Nephron progenitor cell (in vitro differentiated cells): ENCODE measurements at places on chromosomes 6 and 20.

DNA sequence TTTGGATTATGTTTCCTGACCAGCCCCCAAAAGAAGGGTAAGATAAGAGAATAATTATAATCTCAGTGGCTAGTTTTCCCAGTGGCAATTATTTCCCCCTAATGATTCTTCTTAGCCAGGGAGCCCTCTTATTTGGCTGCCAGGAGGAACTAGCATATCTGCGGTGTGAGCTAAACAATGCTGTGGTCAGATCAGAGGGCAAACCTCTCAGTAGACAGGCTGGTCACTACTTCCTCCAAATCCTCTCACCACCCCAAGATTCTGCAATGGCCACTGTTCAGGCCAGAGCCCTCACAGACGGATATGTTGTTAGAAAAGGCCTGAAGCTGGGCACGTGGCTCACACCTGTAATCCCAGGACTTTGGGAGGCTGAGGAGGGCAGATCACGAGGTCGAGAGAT is 273.4 kb upstream of the SASH1 start:
- no peak for DNase-seq

GRCh38 chr6:82910820-82911219 is 154.8 kb downstream of the UBE3D start:
- DNase-seq, result no peak

- DNase-seq, result no peak
Measured at GRCh38 chr6:16839631-16840179, 78.4 kb upstream of the ATXN1 start.

DNA sequence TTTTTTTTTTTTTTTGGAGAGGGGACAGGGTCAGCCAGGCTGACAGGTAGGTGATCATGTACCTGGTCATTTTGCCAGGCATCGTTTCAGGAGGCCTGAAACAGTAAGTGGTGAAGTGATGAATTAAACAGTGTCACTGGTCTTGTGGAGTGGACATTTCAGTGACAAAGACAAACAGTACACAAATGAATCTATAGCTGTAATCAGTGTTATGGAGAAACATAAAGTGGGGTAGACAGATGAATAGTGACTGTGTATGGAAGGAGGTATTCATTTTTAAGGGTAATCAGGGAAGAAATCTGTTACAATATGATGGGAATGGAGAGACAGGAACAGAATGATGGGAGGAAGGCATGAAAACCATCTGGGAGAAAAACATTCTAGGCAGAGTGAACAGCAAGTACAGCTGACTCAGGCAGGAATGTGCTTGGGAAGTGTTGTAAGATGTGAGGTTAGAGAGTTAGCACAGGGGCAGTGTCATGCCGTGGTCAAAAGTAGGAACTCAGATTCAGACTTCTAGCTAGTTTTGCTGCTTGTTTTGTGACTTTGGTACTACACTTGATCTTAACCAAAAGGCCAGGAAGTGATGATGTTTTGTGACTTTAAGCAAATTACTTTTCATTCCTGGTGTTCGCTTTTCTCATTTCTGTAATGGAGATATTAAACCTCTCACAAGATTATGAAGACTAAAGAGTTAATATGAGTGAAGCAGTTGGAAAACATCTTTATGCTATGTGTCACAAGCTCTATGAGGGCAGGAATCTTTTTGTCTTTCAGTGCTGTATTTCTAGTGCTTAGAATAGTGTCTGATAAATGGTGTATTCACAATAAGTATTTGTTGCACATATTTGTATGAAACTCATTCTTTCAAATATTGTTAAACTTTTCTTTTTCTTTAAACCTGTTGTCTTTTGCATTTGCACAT is 43.4 kb downstream of the QKI start:
- no peak for DNase-seq

DNA sequence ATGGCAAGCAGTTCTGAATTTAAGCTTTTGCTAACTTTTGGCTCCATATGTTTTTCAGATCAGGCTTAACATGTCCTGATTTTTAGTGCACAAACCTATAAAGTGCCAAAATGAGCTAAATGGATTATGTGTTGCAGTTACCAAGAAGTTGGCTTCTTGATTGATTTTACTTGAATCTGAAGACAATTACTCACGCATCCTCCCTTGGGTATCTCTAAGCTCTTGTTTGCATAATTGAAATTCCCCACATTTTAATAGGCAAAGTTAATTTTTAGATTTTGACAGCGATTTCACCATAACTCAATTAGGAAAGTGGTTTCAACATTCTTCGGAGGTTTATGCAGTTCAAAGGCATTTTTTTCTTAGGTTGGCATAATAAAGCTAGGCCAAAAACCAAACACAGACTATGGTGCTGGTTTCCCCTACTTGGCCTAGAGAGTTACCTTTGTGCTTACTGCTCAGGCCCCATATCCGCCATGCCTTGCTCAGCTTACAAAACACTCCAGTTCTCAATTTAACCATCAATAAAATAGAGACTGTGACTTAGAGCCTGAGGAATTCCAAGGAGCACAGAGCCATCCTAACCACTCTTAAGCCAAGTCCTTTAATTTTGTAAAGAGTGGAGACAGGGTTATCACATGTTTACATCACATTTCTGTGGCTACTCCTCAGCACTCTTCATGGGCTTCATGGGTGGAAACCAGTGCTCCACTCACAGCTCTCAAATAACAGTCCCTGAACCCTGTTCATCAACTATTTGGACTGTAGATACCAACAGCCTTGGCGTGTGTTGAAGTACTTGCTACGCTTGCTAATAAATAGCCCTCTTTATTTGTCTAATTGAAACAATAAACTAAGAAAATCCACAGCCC is 32.1 kb downstream of the LAMA4 start:
- no peak for DNase-seq

GRCh38 chr6:23086100-23086499 is 516.7 kb downstream of the HDGFL1 start:
- DNase-seq, result no peak

GRCh38 chr20:61775423-61775822 is 290.3 kb downstream of the TAF4 start:
- no peak for DNase-seq

GRCh38 chr6:162181111-162181510 is 546.5 kb downstream of the PRKN start:
- no peak for DNase-seq

GRCh38 chr20:24825591-24825990 is 123.5 kb upstream of the CST7 start:
- no peak for DNase-seq

GRCh38 chr6:23013776-23014175 is 444.4 kb downstream of the HDGFL1 start:
- no peak for DNase-seq

- DNase-seq, result no peak
Measured at GRCh38 chr20:60125513-60125912, 167.3 kb downstream of the CDH26 start.

- no peak for DNase-seq
Measured at GRCh38 chr6:126204126-126204525, 135.8 kb upstream of the CENPW start.

DNA sequence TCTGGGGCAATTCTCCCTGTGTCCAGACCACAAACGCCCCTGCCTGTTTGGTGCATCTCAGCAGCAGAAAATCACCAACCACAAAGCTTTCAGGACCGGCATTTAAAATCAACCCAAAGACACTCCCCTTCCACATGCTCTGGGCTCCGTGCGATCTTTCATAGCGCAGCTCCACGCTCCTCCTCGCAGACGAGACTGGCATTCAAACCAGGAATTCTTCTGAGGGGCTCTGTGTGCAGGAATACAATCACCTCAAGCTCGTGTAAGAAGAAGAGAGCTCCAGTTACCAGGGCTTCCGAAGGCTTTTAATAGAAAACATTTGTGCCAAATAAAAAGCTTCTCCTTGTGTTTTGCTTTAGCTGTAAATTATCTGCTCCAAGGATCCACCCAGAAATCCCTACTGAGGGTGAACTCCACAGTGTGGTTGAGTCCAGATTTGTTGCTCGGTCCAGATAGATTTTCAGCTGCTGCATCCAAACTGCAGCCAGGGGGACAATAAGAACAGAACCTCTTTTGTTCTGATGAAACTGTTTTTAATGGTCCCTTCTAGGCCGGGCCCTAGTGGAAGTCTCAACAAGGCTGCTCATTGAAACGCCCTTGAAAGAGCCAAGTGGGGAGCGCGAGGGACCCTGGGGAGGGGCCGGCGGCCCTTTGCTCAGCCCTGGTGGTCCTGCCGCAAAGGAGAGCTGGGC is 16.4 kb upstream of the BMP7 start:
- no peak for DNase-seq

GRCh38 chr6:41974281-41974825 is 32.7 kb upstream of the CCND3 start:
- no peak for DNase-seq

- DNase-seq, result no peak
Measured at GRCh38 chr6:125804264-125804663, 13.5 kb downstream of the NCOA7 start.

DNA sequence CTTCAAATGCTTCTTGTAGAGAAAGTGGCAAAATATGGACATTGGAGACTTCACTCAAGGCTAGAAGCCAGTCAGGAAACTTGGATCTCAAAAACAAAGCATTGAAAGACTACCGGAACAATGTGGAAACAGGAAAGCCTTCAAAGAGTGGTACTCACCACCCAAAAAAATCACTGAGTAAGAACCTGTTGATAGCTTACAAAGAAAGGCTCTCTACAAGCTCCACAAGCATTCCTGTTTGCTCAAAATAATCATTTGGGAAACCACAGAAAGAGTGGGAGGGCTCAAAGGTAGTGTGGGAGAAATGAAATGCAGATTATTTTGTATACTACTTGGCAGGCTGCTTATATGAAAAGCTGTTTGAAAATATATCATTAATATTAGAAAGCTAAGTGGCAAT is 9.5 kb upstream of the DST start:
- no peak for DNase-seq

DNA sequence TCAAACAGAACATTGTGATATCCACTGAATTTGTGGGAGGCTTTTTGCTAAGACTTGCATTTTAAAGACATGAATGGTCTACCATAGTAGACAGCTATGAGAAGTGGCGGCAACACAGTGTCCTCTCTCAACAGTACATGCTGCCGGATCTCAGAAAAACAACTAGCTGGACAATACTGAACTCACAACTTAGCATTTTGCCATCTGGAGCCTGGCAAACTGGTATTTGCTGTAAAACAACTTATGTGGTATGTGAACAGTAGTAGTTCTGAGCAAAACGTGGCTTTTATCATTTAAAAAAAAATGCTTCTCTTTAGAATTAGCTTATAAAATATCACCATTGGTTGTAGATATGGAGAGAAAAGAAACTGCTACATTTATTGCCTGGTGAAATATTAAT is 3.3 kb upstream of the PXDC1 start:
- no peak for DNase-seq

- no peak for DNase-seq
Measured at GRCh38 chr20:4131911-4132310, 116.6 kb upstream of the RNF24 start.

DNA sequence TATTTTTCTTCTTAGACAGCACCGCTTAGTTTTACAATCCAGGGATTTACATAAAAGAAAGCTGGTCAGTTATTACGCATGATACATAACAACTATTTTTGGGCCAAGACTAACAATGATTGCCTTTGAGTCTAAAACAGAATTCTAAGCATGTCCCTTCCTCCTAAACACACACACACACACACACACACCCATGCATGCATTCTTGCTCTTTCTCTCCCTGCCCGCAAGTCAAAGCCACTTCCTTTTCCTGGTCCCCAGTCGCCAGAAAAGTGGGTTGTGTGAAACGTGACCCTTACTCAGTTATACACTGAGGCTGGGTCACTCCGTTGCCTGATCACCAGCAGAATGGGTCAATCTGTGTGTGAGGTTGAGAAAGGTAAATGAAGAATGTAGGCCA is 31.4 kb downstream of the FYN start:
- DNase-seq, result no peak

- DNase-seq, result no peak
Measured at GRCh38 chr6:9404351-9405146, 969.2 kb upstream of the SLC35B3 start.

- no peak for DNase-seq
Measured at GRCh38 chr6:136716917-136717715, 75.2 kb downstream of the MAP3K5 start.

DNA sequence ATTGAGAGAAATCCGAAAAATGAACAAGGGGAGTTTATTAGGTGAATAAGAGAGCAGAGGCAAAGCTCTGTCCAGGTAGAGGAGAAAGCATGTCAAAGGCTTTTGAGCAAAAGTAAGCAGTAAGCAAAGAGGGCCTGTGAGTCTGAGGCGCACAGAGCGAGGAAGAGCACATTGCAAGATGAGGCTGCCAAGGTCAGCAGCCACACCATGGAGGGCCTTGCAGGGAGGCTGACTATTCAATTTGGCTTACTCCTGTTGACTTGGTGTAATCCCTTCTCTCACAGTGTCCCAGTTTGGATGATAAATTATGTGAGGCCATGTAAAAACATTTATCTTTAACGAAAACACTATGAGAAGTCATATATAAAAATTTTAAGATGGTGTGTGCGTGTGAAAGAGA is 32.4 kb downstream of the SESN1 start:
- DNase-seq, result no peak
